ENCODE measurements at places on chromosomes 3 and 15.

GRCh38 chr3:125958511-125959316 is 10.3 kb upstream of the ROPN1B start:
- DNase-seq, result no peak

- no peak for DNase-seq
Observed at GRCh38 chr3:150703299-150703755, 393 bp downstream of the ERICH6 start.

- DNase-seq, result no peak
Observed at GRCh38 chr3:21718943-21719591, 31.9 kb downstream of the ZNF385D start.

- DNase-seq, result no peak
Observed at GRCh38 chr15:40087991-40088928, 20.4 kb downstream of the BMF start.

DNA sequence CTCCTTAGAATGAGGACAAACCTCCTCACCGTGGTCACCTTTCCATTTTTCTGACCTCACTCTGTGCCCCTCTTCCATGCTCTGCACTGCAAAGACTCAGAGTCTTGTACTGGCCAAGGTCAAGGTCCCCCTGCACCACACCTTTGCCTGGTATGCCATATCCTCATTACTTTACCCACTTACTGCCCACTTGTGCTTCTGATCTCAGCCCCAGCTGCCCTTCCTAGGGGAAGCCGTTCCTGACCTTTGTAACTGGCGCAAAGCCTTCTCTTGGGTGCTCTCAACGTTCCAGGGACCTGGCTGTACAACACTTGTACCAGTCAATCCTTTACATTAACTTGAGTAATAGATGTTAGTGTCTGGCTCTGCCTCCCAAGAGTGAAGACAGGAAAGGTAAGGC is 256.0 kb downstream of the SV2B start:
- DNase-seq, result no peak

DNA sequence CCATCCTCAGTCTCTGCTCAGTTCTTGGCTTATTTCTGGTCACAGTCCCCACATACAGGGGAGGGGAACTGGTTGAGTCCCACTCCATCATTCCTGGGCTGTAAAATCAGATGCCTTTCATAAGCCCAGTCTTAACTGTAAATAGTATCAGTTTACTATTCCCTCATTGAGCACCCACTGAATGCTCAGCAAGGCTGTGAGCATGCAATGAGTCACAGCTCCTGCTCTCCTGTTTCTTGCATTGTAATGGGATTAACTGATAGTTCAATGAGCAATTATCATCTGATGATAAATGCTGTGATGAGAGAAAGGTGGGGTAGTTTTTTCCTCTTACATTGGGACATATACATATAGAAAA is 113.6 kb upstream of the TPM1 start:
- no peak for DNase-seq

GRCh38 chr3:49926117-49926728 is 3.4 kb downstream of the MON1A start:
- no peak for DNase-seq

Measured in stimulated activated CD4-positive, alpha-beta T cell treated with anti-CD3 and anti-CD28 coated beads, Interleukin-1b, Interleukin-23, amount 100 ng/mL, for 1 hour (primary cell).